AG09319 (cell line): ENCODE measurements at places on chromosomes 16 and 17.

GRCh38 chr17:82112914-82113311 is 14.9 kb upstream of the FASN start:
- DNase-seq, result no peak

- no peak for DNase-seq
Measured at GRCh38 chr17:19002805-19003542, 1.6 kb downstream of the FAM83G start.

DNA sequence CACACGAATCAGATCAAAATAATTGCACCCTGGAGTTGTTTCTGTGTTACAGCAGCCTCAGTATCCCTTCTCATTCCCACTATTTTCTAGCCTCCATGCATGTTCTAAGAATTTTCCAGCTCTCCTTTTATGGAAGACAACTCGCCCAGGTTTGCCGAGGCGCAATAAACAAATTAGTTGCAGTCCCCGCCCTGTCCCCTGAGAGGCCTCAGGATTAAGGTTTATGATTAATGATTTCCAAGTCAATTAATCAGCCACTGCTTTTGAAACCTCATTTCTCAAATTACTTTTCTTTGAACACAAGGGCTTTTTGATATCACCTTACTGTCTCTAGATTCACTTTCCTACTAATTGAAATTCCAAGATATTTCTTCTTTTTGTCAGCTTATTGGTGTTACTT is 138.3 kb upstream of the HSBP1 start:
- DNase-seq, result no peak

DNA sequence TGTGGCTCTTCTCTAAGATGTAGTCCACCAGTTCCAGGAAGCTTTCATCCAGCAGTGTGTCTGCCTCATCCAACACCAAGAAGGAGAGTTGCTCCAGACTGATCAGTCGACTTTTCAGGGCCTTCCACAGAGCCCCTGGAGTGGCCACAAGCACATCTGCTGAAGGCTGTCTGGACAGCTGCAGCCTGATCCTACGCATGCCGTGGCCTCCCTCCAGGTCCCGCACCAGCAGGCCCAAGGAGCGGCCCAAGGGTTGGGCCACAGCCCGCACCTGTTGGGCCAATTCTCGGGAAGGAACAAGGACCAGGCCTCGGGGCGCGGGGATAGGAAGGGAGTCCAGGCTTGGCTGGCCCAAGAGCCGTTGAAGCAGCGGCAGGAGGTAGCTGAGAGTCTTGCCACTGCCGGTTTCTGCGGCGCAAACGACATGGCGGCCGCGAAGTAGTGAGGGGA is 729 bp downstream of the DDX28 start:
- DNase-seq, result no peak

GRCh38 chr17:71460943-71461342 is 659.9 kb upstream of the SOX9 start:
- no peak for DNase-seq

DNA sequence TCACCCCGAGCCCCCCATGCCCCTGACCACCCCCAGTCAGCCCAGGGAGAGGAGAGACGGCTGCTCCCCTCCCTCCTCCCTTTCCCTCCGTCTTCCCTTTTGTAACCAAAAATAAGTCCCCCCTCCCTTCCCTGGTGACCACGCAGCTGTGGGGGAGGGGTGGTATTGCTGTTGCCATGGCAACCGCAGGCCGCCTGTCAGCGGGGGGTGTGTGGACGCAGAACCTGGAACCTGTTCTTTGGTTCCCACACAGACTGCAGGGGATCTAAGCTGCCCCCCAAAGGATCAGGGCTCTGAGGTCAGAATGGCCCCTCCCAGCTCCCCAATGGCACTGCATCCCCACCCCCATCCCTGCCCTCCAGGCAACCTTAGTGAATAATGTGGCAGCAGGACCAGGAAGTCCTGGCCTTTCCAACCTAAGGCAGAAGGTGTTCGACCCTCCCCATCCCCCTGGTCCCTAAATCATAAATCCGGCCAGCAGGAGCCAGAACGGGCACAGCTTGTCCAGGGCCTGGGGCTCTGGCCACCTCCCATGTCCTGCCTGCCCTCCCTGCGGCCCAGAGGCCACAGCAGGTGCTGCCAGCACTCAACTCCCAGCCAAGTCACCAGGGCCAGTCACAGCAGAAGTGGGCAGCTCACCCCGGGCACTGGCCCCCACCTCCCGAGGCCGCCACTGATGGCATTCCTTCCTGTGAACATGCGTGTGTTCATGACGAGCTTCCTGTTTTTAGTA is 12.0 kb downstream of the CA4 start:
- DNase-seq, result no peak

GRCh38 chr16:29290631-29291247 is 115.8 kb downstream of the NPIPB11 start:
- peak; percentile 79 for DNase-seq
